ENCODE measurements at places on chromosomes 1 and 21. TPM values are rescaled to one million over a fixed set of nuclear protein-coding genes. Genes with fewer than 3 reads are reported as not detected.

DNA sequence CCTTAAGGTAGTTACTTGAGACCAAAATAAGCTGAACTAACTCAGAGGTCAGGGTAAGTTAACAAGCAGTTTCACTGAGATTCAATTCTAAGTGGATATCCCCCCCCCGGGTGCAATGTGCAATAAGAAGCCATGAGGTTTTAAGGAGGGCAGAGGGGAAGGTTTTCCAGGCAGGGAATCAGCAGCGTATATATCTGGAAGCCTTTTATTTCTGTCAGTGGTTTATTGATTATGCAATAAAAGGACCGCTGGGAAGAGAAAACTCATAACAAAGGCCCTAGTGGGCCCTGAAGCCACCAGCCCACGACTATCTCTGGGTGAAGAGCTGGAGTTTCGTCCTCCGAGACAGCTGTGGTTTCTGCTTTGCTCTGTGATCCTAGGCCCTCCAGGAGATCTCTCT lies 53.1 kb upstream of the CTPS1 start:
- no peak for DNase-seq

CD160 gene
- 0.79 TPM for total RNA-seq

- DNase-seq: no peak
Measured at GRCh38 chr1:33175865-33176264, 6.0 kb downstream of the TRIM62 start.

DNA sequence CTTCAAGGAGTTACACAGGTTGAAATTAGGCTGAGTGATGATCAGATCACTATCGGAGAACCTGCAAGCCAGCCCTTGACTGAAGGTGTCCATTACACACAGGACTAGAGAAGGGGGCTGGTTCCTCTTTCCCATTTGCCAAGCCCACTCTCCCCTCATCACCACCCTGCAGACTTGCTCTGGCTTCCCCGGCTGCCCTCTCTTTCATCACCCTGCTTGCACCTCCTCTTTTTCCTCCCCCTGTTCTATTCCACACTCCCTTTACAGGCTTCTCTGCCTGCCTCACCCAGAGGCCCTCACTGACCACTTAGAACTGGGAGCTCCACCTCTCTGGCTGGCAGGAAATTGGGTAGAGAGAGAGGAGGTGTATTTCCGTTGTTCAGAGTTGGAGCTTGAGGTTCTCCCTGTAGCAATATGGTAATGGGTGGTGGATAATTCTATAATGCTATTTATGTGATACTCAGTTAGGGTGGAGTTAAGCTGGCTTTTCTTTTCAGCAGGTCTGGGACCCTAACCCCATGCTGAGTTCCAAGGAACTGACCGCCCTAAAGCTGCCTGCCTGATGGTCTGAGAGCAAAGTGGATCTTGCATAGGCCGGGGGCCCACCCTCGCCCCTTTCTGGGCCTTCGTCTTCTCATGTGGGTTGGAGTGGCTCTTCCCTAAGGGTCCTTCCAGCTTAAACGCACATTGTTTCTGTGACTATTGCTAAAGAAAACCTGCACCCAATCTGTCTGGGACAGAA lies 111.8 kb upstream of the ADAR start:
- no peak for DNase-seq

PTPRC gene
- total RNA-seq: 7.8 TPM

- no peak for DNase-seq
Measured at GRCh38 chr21:33063907-33064622, 5.9 kb upstream of the OLIG1 start.

DNA sequence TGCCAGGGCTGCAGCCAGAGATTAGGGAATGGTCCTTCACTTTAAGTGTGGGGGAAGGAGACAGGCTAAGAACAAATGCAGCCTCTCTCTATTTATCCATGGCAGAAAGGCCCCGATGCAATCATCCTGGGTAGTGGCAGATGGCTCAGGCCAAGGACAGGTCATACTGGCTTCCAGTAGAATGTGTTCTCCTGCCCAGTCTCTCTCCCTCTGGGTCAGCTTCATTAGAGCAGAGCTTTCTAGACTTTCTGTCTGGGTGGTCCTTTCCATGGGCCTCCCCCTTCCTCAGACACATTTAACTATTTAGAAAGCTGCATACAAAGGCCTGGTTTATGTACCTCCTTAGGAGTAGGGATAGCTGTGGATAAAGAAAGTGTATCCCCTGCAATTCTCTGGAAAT lies 4.8 kb upstream of the PTCH2 start:
- DNase-seq: no peak

AMY1A gene
- total RNA-seq: not detected

LCE2A gene
- total RNA-seq: not detected

DNA sequence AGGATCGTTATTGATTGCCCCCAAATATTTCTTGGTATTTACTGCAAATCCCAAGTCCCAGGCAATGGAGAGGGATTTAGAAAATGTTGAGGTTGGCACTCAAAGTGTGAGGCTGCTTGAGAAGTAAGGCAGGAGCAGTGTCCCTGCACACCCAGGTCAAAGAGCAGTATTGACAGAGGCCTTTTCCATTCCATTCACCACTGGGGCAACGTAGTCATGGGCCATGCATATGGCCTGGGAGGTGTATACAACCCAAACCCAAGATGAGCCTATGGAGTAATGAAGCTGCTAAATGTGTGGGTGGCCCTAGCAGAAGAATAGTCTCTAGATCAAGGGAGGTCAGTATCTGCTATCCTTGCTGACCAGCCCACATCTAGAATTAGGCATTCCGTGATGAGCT lies 245.6 kb downstream of the FOXD2 start:
- DNase-seq: no peak

CAPZA1 gene
- 27.6 TPM for total RNA-seq

DNA sequence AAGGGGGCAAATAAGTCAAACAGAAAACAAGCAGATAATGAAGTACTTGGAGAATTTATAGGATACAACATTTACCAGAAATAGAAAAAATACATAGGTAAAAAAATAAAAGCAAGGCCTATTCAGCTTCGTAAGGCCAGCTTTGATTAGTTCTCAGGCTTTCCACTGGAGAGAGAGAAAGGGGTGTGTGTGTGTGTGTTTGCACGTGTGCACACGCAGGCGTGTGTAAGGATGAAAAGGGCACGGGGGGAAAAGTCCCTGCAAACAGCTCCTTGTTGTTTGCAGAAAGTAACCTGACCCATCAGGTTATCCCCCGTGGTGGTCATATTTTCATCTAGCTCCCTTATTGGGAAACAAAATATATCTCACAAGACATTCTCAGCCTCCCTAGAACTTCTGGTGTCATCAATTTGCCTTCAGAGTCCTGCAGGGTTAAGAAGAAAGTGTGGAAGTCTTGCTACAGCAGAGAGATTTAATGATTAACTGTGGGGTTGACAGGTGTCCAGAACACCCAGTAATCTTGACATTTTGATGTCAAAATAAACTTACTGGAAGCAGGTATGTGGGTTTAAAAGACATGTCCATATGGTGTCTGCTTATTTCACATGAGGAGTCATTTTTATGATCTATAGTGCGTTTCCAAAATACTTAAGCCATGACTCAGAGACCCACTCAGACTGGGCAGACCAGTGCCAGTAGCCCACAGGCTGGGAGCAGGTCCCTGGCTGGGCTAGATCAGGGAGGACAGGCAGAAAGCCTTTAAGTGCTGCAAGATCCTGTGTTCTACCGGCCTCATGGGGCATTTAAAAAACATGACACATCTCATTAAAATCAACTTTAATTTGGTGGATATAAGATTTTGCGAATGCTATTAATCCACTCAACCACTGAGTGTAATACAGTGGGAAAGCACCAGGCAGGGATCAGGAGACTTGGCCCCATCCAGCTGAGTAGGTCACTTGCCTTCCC lies 487.6 kb upstream of the CAMK1G start:
- no peak for DNase-seq

GRCh38 chr1:206545351-206545750 lies 38.0 kb downstream of the RASSF5 start:
- DNase-seq: no peak

DNASE2B gene
- not detected for total RNA-seq

GRCh38 chr1:84385347-84385746 lies 12.9 kb upstream of the DNASE2B start:
- DNase-seq: no peak

SPRR2G gene
- total RNA-seq: not detected

DNA sequence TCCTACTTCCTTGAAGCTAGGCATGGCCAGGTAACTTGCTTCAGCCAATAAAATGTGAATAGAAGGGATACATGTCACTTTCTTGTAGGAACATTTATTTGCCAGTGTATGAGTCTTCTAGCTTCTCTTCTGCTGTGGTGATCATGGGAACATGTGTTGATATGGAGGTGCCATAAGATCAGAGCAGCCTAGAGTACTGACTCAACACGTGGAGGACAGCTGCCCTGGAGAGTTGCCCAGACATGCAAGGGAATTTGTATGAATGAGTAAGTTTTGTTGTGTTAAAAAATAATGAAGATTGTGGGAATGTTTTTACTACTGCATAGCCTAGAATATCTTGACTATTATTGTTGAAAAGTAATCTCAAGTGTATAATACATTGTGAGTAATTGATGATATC lies 502.3 kb downstream of the NUF2 start:
- DNase-seq: peak; percentile 59

GRCh38 chr1:182453631-182454030 lies 3.7 kb downstream of the RGSL1 start:
- no peak for DNase-seq

Data from heart left ventricle (tissue), 16 donors.